ENCODE measurements at places on chromosomes 6 and 20. TPM values are rescaled to one million over a fixed set of nuclear protein-coding genes. Genes with fewer than 3 reads are reported as not detected.

UNC93A gene
- total RNA-seq = 0.94 TPM

CRISP3 gene
- not detected for total RNA-seq

B4GALT5 gene
- 77.0 TPM for total RNA-seq

CLVS2 gene
- 0.26 TPM for total RNA-seq

DYNLT2 gene
- total RNA-seq = 1.8 TPM

UBE2V1 gene
- total RNA-seq = 152 TPM

RIPOR2 gene
- 5.0 TPM for total RNA-seq

ACSS1 gene
- 0.61 TPM for total RNA-seq

MICA gene
- total RNA-seq = 8.5 TPM

L3MBTL1 gene
- 19.9 TPM for total RNA-seq

ADGRB3 gene
- total RNA-seq = 0.22 TPM

LST1 gene
- total RNA-seq = not detected

SMLR1 gene
- total RNA-seq = not detected

RAET1L gene
- total RNA-seq = not detected

GDAP1L1 gene
- total RNA-seq = 6.8 TPM

TNF gene
- not detected for total RNA-seq

MRPL14 gene
- 80.3 TPM for total RNA-seq

OXT gene
- total RNA-seq = 0.64 TPM

DDRGK1 gene
- total RNA-seq = 56.2 TPM

LY86 gene
- total RNA-seq = not detected

RNF182 gene
- 3.7 TPM for total RNA-seq

PDE10A gene
- total RNA-seq = 0.31 TPM

Data from H9 (cell line).